Karpas-422 (cell line): ENCODE measurements at places on chromosomes 7 and 10.

GRCh38 chr10:62323751-62324150 is 50.4 kb upstream of the ZNF365 start:
- no peak for DNase-seq

- DNase-seq = no peak
These were observed 292.5 kb downstream of the CCDC3 start for GRCh38 chr10:12709000-12709401.

DNA sequence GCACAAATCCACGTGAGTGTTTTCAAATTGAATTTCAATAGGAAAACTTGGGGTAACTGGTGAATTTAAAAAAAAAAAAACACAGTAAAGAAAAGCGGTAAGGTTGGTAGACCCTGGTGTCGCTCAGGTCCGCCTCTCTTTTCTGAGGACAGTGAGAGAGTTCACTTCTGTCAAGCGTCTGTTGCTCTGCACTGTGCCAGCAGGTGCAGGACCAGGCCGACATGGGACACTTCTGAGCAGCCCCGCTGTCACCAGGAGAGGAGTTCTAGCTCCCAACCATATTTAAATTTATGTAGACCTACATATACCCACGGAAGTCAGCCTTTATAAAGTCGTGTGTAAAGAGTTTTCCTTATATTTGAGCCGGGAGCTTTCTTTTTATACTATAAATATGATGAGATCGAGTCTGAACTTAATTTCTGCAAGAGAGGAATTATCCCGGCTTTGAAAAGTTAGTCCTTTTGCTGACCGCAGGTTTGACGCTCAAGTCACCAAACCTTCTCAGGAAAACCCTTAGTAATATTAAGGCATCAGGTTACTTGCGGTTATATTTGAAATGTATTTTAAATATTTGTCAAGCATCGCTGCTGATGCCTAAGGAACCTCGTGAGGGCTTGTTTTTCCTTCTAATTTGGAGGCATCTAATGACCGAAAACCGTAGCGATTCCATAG is 531 bp downstream of the IKZF1 start:
- peak; percentile 91 for DNase-seq

DNA sequence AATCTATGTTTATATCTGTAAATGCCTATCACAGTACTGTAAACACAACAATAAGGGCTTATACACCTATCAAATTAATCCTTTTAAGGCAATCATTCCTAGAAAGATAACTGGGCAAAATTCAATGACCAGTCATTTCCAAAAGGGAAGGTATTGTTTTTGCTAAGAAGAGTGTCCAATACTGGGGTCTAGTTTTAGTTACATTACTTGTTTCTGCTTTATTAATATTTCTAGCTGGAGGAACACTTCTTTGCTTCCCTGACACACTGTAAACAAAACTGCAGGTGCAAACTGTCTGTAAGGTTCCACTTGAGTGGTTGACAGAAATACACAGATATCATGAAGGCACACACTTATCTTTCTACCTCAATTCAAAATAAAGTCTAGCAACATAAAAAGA is 84.2 kb upstream of the FAM133B start:
- no peak for DNase-seq

DNA sequence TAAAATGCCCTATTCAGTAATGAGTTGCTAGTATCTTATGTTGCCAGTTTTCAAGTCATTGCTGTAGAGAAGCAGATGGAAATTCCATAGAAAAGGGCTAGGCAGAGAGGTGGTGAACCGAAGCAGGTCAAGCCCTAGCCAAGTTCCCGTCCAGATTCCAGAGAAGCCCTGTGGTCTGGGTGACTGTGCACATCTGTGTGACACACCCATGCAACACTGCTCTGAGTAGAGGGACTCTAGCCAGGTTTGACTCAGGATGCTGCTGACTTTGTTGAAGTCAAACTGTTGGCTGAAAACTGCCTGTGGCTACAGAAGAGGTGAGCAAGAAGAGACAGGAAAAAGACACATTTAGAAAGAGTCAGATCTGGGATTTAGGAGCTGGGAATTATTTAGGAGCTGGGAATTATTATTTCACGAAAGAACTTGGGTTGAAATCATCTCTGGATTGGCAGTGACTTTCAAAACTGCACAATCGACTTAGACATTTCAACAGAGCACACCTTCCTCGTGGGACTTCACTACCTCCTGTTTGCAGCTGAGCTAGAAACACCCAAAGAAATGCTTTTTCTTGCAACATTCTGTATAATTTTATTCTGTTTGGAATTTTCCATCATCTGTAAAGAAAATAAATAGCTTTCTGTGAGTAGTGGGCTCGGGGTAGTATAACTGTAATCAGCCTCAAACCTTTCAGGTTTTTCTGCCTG is 149.1 kb upstream of the PRKCQ start:
- no peak for DNase-seq

- no peak for DNase-seq
These were observed 35.3 kb downstream of the RASGEF1A start for GRCh38 chr10:43231523-43232078.

DNA sequence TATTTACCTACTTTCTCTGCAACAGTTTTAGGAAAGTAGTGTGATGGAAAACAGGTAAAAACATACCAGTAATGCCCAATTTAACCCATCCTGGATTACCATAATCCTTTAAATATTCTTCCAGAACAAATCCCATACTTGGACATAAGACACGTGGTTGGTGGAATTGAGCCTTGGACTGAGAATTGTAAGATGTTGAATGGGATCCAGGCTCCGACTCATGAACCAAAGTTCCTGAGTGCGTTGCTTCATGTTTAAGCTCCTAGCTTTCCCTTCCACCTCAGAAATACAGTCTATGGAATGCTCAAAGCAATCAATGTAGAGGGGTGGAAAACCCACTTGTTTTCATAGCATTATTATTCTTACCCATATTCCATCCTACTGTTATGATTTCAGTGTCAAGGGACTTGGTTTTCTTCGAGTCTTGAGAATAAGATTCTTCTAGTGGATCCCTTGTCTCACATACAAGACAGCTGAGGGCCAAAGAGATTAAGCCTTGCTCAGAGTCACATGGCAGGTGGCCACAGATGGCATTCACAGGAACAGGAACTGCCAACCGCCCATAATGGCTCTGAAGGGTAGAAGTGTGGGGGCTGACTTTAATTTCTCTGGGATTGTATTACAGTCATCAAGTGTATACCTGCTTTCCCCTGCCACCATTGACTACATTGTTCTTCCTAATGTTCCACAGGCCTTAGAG is 171.2 kb downstream of the GFRA1 start:
- no peak for DNase-seq

DNA sequence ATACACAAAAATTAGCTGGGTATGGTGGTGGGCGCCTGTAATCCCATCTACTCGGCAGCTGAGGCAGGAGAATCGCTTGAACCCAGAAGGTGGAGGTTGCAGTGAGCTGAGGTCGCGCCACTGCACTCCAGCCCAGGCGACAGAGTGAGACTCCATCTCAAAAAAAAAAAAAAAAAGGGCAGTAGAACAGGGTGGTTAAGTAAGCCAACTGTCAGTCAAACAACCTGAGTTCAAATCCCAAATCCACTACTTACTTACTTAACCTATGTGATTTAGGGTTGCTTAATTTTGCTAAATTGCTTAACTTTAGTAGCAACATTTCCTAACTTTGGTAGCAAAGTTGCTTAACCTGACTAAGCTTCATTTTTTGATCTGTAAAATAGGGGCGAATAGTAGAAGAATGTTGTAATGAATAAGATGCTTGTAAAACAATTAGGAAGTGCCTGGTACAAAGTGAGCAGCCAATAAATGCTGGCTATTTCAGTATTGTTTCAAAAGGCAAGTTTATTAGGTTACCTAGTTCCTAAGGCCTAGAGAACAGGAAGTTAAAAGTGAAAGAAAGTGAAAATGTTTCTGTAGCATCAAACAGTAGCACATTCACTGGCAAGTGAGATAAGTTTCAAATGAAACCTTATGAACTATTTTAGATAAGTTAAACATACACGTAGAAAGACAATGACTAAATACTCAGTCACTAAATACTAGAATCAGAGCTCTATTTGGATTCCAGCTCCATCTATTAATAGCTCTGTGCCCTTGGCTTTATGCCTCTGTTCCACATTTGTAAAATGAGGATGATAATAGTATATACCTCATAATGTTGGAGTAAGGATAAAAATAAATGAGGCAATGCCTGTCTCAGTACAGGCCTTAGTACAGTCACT is 64.3 kb downstream of the HOXA1 start:
- DNase-seq = peak; percentile 51

DNA sequence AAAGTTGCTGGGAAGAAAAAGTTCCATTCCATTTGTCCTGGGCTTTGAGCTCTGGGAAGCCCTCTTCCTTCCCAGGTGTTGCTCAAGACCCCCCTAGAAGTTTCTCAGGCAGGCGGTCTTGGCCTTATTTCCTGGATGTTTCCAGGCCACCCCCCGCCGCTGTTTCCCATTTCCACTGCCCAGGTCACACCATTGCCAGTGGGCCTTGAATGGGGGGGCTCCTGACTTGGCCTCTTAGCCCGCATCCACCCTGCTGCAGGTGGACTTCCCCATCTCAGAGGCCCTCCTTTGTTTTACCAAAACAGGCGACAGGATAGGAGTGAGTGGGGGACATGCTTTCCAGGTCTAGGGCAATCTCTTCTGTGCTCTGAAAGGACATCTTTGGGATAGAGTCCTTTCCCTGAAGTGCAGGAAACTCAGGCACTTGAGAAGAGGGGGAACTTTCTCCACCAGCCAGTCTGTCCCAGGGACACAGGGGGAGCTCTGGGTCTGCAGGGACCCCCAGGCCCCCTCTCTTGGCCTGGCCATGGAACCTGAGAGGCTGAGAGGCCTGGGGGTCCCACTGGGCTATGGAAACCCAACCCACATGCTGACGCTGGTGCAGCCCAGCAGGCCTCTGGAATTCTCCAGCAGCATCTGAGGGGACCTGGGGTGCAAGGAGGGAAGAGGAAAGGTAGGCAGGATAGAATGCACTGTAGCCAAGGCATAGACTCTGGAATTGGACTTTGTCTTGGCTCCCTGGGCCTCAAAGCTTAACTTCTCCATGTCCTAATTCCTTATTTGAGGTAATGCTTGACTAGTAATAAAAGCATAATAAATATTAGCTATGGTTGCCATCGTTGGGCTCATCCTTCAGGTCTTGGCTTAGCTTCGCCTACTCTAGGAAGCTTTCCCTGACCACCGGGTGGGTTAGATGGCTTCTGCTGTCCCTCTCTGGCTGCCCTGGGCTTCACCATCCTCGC is 17.6 kb downstream of the NEURL1 start:
- DNase-seq = no peak

DNA sequence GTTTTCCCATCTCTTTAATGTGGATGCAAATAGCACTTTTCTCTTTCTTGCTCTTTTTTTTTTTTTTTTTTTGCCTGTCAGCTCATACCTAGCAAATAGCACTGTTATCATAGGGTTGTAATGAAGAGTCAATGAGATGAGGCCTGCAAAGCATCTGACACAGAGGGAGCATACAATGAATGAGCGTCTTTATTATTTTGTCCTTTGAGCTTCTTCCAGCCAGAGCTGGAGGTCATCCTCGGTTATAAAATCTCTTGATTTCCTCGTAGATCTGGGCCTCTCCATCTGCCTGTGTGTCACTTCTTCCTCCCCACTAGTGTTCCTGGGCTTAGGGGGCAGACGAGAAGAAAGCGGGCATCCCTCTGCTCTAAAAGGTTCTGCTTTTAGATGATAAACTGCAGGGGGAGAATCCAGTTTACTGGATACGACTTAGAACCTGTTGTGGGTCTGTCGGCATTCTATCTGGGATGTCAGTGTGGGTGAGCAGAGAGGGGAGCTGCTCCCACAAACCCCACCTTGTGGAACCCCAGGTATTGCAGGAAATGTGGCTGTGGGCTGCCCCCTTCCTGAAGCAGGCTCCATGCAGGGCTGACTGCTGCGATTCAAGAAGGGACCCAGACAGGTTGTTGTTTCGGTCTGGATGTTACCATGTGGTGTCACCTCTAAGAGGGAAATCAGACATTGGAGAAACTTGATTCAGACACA is 135.8 kb upstream of the GPR26 start:
- DNase-seq = peak; percentile 43

- no peak for DNase-seq
These were observed 22.6 kb upstream of the SLF2 start for GRCh38 chr10:100890141-100890672.

GRCh38 chr10:86281396-86281795 is 85.2 kb downstream of the GRID1 start:
- DNase-seq = no peak

GRCh38 chr7:1664711-1665548 is 5.1 kb upstream of the ELFN1 start:
- no peak for DNase-seq

GRCh38 chr10:71213761-71214440 is 1.5 kb downstream of the UNC5B start:
- DNase-seq = no peak

- no peak for DNase-seq
These were observed 450.9 kb downstream of the CALN1 start for GRCh38 chr7:71961283-71961682.

- no peak for DNase-seq
These were observed 314.2 kb upstream of the GNAI1 start for GRCh38 chr7:79820387-79820786.

DNA sequence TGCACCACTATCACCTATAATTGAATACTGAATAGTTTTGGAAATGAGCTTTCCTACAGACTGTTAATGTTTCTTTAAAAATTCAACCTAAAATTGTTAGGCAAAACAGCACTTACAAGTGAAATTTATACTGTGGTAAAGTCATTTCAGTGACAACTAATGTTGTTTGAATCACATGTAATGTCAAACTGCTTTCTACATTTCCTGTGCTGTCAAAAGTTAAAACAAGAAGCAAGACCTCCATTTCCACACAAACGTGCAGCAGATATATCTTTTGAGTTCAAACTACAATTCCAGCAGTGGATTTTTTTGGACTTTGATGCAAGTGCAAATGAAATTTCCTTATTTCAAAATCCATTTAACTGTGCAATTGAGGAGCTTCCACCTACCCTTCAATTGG is 199.8 kb downstream of the RNLS start:
- DNase-seq = no peak

DNA sequence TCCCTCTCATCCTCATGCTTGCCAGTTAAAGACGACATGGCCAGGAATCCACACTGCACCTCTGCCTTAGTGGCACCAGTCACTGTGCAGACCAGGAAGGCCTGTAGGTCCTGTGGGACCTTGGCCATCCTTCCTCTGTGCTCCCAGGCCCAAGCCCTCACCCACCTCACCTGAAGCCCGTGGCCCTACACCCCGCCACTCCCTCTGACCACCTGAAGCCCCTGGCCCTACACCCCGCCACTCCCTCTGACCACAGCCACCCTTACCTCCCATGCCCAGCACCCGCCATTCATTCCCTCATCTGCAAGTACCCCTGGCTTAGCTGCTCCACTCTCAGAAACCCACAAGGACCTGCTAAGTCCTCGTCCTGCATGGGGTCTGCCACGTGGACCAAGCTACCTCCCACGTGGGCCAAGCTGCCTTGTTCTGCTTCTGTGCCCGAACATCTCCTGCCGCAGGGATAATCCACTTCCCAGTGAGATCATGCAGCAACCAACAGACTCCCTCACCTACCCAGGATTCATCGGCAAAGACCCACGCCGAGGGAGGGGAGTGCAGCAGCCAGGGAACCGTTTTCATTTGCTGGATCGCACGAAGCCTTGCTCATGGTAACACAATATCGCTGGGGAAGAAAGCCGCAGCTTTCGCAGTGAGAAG is 151.2 kb downstream of the TCERG1L start:
- DNase-seq = no peak
